ENCODE measurements at places on chromosomes 4 and X. TPM values are rescaled to one million over a fixed set of nuclear protein-coding genes. Genes with fewer than 3 reads are reported as not detected.
A peak's percentile ranks its signal among the peaks of the same experiment; 100 is the strongest.

- DNase-seq = peak; percentile 75
Observed at GRCh38 chr4:152935631-152936445, at the start of gene FHDC1. Gene FHDC1 (plus strand): TSS chr4:152936323. CDS start chr4:152943058, 6,735 bp downstream.

- DNase-seq = no peak
Observed at GRCh38 chr4:65805936-65806335, 135.6 kb upstream of the EPHA5 start.

VEGFC gene
- total RNA-seq = 14.4 TPM

GRCh38 chr4:105145903-105146275 is 787 bp upstream of the TET2 start:
- no peak for DNase-seq

DNA sequence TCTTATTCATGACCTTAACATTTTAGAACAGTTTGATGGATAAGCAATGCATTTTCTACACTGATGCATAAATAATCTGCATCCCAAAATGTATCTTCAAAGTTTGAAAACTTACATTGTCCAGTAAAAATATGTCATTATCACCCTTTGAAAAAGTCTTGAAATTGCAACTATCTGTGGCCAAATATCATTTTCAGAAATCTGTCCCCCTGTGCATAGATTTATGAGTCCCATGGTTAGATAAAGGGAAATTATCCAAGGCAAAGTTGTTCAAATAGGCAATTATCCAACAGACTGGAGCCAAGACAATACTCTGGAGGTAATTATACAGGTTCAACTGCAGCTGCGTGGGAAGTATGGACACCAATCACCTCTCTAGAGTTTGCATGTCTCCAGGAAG is 182.5 kb upstream of the INTU start:
- no peak for DNase-seq

GRCh38 chr4:147821555-147821954 is 89.7 kb downstream of the ARHGAP10 start:
- DNase-seq = no peak

GRCh38 chr4:96703265-96703664 is 863.4 kb downstream of the PDHA2 start:
- DNase-seq = no peak

RHOXF2B gene
- total RNA-seq = not detected

GRCh38 chr4:62070291-62070852 is 870.2 kb downstream of the ADGRL3 start:
- no peak for DNase-seq

- DNase-seq = peak; percentile 25
Observed at GRCh38 chr4:85964298-85964697, 395.6 kb downstream of the MAPK10 start.

MND1 gene
- 11.2 TPM for total RNA-seq

ARHGEF6 gene
- total RNA-seq = 16.0 TPM

ARHGAP36 gene
- total RNA-seq = not detected
